ENCODE measurements at places on chromosomes 2 and 18.
A peak's percentile ranks its signal among the peaks of the same experiment; 100 is the strongest.

DNA sequence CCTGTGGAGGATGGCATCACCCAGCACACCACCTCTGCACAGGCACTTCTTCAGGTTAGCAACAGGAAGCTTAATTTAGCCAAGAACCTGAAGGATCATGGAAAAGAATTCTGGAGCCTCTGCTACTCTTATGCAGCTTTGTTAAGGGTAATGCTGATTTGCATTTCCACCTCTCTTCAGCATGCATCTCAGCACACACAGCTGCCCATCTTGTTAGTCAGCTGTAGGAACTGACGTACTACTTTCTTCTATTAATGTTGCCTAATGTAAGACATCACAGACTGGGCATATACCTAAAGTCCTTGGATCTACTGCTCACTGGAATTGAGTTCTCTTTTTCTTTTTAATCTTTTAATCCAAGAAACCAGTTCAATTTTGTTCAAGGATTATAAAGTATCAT is 181.0 kb downstream of the SPP2 start:
- no peak for DNase-seq

GRCh38 chr2:47293976-47294375 is 109.0 kb upstream of the MSH2 start:
- DNase-seq = no peak

- DNase-seq = no peak
Measured at GRCh38 chr2:12151716-12152115, 405.3 kb downstream of the LPIN1 start.

GRCh38 chr18:26502823-26503222 is 45.5 kb downstream of the KCTD1 start:
- no peak for DNase-seq

DNA sequence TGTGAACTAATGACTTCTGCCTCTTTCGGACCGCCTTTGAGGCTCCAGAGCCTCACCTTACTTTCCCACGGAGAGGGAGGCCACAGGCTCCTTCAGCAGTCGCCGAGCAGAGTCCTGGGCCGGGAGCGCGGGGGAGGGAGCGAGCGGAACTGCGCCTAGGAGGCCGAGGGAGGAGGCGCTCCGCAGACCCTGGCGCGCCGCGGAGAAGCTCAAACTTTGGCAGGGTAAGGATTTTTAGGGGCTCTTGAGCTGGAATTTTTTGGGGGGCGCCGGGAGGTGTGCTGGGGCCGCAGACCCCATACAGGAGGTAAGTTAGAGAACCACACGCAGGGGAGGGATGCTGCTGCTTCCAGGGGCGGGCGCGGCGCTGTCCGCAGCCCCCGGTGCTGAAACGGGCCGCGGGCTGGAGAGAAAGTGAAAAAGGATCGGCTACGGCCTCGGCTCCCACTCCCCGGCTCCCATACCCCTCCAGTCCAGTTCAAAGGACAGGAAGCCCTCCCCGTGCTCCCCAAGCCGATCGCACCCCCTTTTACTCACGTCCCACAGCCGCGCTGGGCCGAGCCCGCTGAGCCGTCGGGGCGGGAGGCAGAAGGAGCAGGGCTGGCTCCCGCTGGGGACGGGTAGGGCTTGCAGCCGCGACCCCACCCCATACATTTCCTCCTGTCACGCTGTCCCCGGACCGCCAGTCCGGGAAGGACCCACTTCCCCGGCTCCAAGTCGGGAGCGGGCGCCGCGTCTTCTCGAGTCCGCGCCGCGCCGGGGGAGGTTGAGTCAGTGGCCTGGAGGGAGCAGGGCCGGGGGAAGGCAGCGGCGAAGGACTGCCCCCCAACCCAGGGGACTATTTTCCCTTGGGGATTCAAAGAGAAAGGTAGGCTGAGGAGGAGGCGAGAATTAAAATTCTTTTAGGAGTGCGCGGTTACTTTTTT is at the start of gene CNGA3:
CNGA3 (plus strand) TSS at position 146 of the 926 bp plus-strand sequence. CDS start 23,520 bp downstream, outside the sequence.
- no peak for DNase-seq

- no peak for DNase-seq
Measured at GRCh38 chr18:78805840-78806239, 173.8 kb upstream of the SALL3 start.

- DNase-seq = no peak
Measured at GRCh38 chr2:47772343-47772742, 10.6 kb upstream of the MSH6 start.

DNA sequence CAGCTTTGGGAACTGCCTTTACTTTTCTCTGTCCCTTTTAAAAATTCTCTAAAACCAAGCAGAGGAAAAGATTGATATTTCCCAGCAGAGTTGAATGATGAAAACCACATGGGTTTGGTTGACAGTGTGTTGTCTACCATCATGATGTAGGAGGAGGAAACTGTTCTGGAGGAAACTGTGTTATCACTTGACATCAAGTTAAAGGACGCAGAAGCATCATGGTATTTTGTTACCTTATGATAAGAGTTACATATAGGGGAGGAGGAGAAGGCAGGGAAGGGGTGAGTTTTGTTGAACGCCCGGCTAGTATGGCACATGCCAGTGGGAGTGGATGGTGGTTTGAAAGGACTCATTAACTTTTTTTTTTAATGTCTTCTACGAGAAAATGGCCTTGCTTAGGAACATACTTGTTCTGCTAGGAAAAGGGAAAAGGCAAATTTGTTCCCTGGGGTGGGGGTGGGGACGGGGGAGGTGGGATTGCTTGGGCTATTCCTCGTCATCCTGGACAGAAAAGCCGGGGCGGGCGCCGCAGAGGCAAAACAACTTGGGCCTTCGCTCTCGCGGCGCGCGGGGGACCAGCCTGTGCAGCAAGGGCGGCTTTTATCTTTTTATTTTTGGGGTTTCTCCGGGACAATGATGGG is 766 bp downstream of the TMEM17 start:
- no peak for DNase-seq

DNA sequence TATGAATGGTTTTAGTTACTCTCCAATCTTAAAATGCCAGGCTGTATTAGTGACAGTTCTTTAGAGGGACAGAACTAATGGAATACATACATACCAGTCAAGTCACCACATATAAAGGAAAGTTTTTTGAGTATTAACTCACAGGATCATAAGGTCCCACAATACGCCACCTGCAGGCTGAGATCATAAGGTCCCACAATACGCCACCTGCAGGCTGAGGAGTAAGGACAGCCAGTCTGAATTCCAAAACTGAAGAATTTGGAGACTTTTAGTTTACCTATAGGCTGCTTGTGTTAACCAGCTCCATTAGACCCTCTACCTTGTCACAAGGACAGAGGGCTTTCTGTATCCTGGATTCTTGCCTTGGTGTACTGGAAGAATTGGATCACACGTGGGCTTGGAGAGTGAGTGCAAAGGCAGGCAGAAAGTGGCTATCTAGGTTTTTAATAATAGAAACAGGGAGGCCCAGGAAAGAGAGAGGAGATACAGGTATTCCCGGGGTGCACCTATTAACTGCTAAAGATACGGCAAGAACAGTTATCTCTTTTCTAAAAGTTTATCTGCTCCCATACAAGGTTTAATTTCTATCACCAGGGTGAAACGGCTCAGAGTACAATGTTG is 234.9 kb upstream of the CYRIA start:
- DNase-seq = no peak

- DNase-seq = peak; percentile 54
Measured at GRCh38 chr2:33788044-33788443, 188.9 kb upstream of the FAM98A start.

- no peak for DNase-seq
Measured at GRCh38 chr18:36688020-36688965, 140.5 kb downstream of the TPGS2 start.

GRCh38 chr2:217832987-217833386 is 169.8 kb downstream of the TNS1 start:
- no peak for DNase-seq

DNA sequence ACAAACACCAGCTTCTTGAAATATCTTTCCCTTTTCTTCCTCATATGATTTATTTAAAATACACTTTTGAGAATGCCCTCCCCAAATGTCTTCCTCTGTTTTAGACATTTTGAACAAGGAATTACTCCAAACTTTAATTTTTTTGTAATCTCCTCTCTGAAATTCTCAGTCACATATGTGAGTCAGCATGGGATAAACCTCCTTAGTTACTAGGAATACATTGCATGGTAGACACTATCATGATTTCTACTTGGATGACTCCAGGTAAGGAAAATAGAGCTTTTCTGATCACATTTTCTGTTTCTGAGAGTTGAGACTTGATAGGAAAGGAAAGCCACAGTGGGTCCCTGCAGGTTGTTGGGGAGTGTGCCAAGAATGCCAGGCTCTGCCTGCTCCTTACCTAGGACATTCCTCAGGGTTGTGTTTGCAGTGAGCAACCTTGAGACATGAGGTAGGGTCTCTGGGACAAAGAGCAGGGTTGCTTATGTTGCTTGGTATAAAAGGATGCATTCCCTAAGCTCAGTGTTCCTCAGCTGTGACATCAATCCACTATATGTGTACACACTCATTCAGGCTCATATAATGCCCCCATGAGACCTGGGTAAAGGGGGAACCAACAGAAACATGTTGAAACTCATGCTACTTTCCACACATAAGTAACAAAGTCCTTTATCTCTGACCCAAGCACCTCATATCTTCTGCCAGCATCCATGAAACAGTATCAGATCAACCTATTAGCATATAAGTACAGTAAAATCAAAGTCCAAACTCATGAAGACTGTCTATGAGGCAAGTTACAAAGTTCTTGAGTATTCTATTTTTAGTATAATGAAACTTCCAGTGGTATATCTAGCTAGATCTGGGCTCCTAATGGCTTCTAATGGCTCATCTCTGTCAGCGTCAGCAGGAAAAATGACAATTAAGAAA is 112.8 kb upstream of the SCN1A start:
- no peak for DNase-seq

DNA sequence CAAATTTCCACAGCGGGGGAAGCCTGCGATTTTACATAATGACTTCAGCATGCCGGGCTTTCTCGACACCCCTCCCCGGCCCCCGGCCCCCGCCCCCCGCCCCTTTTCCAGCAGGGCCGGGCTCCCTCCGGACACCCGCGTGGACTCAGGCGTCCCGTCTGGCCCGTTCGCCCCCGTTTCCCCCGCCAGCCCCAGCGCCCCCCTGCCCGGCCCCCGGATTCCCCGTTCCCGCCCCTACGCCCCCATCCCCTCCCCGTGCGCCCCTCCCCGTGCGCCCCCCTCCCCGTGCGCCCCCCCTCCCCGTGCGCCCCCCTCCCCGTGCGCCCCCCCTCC is 456 bp upstream of the NFATC1 start:
- no peak for DNase-seq

DNA sequence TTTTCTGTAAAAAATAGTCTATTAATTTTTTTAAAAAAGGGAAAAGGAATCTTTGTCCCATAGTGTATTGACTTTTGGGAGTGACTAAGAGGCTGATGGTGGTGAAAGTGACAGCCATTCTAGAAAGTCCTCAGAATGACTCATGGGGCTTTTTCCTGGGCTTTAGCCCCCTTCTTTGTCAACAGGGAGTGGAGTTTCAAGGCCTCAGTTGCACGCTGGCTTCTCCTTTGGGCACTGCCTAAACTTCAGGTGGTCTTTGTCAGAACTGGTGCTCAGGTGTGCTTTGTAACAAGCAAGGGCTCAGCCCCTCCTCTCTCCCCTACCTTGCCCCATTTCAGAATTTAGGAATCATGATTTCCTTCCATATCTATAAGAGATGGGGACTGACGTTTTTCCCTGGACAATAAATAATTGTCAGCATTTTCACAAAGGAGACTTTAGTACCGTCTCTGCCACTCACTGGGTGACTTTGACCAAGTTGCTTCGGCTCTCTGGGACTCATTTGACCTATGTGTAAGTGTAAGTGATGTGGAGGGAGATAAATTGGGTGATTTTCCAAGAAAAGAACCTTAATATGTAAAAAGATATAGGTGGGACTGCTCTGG is 61.2 kb upstream of the IGFBP2 start:
- no peak for DNase-seq

DNA sequence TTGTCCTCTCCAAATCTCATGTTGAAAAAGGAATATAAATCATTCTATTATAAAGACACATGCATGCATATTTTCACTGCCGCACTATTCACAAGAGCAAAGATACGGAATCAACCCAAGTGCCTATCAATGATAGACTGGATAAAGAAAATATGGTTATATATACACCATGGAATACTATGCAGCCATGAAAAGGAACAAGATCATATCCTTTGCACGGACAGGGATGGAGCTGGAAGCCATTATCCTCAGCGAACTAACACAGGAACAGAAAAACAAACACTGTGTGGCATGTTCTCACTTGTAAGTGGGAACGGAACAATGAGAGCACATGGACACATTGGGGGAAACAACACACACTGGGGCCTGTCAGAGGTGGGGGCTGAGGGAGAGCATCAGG is 28.1 kb upstream of the PARD3B start:
- no peak for DNase-seq

DNA sequence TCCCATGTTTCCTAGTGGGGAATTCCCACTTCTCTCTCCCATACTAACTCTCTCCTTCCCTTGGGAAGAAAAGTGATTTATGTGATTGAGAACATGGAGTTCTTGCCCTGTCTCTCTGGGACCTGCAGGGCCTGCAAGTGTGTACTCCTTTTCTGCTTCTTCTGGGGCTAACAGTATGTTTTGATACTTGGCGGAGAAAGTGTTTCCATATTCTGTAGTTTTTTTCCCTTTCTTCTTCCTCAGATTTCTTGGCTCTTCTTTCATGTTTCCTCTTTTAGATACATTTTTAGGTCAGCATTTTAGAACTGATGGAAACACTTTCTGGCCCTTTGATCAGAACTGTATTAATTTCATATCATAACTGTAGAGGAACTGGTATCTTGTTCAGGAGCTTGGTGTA is 352.2 kb downstream of the DLGAP1 start:
- no peak for DNase-seq

- no peak for DNase-seq
Measured at GRCh38 chr2:198973181-198973580, 484.6 kb downstream of the SATB2 start.

GRCh38 chr2:199382091-199382490 is 75.6 kb downstream of the SATB2 start:
- no peak for DNase-seq

DNA sequence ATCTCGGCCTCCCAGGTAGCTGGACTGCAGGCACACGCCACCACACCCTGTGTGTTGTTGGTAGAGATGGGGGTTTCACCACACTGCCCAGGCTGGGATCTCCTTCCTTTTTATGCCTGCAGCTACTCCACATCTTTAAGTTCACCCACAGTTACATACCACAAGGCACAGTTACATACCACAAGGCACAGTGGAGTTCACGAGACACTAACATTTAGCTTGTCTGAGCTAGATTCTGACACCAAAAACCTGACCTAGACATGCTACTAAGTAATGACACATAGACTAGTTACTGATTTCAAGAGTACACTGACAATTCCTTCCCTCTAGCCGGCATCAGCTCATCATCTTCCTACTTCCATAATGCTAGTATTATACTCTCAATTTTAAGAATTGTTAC is 4.3 kb downstream of the POLR2D start:
- DNase-seq = no peak

- DNase-seq = peak; percentile 37
Measured at GRCh38 chr18:27605107-27605834, 420.2 kb upstream of the CHST9 start.

DNA sequence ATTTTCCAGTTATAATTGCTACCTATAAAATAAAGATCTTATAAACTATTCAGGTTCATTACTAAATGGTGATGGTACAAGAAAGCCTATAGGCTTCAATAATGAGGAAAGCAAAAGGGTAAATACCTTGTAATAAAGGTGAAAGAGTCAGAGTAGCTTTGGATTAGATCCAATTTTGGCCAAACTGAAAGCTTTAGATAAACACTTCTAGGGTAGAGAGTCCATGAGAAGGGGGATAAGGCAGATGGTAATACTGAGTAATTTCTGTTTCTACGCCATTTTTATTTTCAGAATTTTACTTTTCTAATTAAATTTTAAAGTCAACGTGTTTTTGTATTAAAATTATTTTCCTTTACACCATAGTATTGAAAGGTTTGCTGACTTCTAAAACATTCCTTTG is 9.4 kb downstream of the CASP8 start:
- DNase-seq = no peak

Data from AG09309 (cell line).